Motor neuron (in vitro differentiated cells): ENCODE measurements at places on chromosomes 12 and 14.

GRCh38 chr14:43001731-43002130, 1395.1 kb downstream of the LRFN5 start:
- no peak for ATAC-seq

DNA sequence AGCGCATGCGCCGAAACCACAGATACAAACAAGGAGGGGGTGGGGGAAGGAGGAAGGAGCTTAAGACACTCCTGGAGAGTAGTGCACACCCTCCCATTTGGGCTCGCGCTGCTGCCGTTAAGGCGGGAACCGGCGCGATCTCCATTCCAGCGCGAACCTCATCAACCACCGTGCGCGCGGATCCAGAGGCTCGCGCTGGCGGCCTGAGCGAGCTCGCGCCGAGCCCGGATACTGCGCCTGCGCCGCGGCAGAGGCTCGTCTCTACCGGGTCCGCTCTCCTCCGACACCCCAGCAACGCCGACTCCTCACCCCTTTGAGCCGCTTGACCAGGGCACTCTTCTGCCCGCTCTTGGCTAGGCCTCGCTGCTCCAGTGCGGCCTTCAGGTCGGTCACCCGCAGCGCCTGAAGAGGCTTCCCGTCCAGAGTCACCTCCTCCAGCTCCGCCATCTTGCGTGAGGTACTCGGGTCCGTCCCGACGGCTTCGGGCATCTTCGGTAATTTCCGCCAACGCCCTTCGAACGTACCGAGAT, at the start of gene ACIN1:
ACIN1 (minus strand) TSS at position 471 of the 530 bp plus-strand sequence; CDS start at position 447, 24 bp downstream.
- ATAC-seq = peak; percentile 34

GRCh38 chr14:29042551-29042950, 276.0 kb downstream of the FOXG1 start:
- no peak for ATAC-seq

- ATAC-seq = no peak
Measured at GRCh38 chr12:75364919-75365318, 26.0 kb upstream of the GLIPR1L2 start.

- ATAC-seq = no peak
Measured at GRCh38 chr12:79012636-79013035, 148.1 kb downstream of the SYT1 start.

DNA sequence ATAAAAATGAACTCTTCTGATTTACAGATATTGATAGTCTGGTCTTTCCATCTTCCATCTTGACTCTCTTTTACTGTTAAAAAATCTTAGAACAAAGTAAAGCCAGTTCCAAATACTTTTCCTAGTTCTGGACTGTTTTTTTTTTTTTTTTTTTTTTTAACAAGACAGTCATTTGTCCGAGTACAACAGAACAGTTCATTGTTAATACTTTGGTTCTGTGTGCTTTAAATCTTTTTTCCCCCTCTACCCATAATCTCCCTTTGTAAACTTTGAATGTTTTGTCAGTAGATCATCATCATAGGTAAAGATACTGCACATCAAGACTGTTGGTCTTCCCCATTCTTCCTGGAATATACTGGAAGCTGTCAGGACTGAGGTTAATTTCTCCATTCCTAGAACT, 38.0 kb downstream of the ADIPOR2 start:
- no peak for ATAC-seq
